ENCODE measurements at places on chromosomes 12 and 14.

DNA sequence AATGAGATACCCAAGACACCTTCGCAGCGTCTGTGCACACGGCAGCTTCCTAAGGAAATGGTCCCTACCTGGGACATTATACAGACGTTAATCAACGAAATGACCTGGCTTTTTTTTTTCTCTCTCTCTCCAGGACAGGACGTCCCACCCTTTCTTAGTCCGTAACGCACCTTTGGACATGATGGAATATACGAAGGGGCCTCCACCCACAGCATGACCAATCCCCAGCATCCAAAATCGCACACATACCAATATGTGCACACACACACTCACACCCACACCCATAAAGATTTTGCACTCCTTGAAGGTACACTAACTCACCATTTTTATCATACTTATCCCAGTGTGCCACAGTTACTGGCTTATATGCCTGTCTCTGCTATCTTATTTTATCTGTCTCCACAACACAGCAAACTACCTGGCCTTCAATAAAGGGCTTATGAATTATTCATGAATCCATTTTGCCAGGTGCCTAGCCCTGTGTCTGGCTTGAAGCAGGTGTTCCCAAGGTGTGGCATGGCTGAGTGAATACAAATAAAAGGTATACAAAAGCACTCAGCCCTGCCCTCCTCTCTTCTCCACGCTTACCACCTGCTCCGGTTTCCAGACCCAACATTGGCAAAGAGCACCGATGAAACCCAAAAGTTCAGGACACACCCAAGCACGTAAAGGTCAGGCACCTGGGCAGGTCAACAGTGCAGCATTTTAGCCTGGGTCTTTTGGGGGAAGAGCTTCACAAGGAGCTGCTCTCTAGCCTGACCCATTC is 2.2 kb downstream of the SCNN1A start:
- DNase-seq: no peak

DNA sequence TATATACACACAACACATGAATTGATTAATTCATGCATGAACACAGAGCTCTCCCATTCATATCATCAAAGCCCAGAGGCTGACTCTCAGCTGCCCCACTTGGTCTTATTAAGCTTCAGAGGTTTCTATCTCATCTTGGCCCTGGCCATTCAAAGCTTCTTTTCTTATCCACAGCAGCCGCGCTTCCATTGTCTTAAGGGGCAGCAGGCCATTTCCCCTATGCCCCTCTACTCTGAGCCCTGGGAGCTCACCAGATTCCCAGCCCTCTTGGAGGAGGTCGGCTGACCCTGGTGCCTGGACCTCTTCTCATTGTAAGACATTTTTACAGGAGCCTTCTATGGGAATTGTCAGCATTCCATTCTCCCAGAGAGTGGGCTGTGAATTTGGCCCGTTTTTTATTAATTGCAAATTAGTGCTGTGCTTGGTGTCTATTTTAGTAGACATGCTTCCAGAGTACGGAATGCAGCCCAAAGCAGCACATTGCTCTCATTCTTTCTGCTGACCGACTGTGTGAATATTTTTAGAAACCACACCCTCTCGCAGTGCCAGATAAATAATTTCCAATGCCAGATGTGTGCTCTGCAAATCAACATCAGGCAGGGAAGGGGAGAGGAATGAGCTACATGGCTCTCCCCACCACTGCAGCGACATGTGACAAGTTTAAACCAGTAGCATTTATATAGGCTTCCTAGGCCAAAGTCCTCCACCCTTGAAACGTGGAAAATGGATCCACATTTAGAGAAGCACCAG is 58.5 kb downstream of the NUAK1 start:
- DNase-seq: no peak

- DNase-seq: no peak
Measured at GRCh38 chr12:108157870-108158459, 28.9 kb downstream of the WSCD2 start.

DNA sequence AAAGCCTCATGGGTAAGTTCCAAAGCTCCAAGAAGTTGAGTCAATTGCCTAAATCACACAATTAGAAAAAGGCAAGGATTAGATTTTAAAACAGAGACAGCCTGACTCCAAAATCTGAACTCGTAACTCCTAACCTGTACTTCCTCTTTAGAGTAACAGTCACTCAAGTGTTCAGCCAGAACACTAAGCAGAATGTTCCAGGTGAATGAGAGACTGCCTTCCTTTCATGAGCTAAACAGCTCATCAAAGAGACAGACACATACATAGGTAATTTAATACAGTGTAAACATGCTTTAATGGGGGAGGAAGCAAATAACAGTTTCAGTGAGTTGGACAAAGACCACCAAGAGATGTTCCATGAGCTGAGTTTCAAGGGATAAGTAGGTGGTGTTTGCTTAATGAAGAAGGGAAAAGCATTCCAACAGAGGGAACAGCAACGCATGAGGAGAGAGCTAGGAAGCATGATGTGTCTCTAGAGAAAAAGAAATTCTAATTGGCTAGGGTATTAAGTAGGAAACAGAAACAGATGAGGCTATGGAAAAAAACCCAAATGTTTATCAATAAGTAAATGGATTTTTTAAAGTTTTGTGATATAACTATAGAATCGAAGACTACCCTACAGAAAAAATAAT is 403.9 kb downstream of the MED13L start:
- no peak for DNase-seq

GRCh38 chr14:36585100-36585499 is 2.7 kb upstream of the NKX2-8 start:
- DNase-seq: no peak

All from cortex of kidney (tissue), 1 donor.